Activated naive CD4-positive, alpha-beta T cell treated with anti-CD3 and anti-CD28 coated beads, Interleukin-2, amount 50 U/mL, for 72 hours (primary cell): ENCODE measurements at places on chromosomes 3 and 15. TPM values are rescaled to one million over a fixed set of nuclear protein-coding genes. Genes with fewer than 3 reads are reported as not detected.

DNA sequence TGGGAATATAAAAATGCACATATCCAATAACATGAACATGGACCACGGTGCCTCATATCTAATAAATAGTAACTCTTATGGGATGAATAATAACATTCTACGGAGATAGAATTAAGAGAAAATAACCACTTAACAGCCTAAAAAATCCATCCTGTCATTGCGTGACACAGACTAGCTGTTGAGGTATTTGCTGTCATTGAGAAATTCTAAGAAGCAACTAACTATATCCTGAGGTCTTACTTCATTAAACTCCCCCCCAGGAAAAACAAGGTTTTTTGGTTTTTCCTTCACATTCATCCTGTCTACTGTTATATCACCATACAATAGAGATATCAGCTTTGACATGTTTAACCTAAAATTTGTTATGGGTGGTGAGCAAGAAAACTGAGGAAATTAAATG is 14.3 kb downstream of the CEP152 start:
- DNase-seq: no peak

DNA sequence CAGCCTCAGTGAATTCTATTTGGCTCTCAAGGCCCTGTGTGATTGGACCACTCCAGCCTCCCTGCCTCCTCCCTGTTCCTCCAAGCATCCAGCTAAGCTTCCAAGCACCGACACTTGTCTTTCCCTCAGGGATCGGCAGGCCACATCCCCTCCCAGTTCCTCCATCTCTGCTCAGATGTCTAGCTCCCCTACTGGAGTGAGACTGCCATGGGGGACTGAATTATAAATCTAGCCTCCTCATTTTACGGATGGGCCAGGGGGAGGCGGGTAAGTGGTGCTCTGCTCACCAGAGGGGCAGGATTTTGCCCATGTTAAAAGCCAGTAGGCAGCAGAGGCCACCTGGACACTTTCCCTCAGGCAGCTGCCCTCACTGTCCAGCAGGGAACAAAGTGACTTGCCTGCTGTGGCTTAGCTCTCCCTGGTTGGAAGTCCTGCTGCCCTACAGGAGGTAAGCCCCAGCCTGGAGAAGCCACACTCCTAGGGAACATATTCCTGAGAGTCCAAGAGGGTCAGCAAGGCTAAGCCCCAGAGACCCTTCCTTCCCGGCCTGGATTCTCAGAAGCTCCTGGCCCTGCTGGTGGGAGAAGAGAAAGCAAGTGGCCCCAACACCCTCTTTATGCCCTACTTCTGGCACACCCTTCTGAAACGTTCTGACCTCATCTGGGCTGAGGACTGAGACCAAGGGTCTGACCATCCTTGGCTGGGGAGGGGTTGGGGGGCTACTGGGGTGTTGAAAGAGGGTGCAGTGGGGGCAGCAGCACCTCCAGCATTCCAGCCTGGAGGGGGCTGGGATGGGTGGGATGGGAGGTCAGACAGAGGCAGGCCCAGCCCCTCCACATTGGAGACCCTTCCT is 9.1 kb upstream of the HHATL start:
- no peak for DNase-seq

DNA sequence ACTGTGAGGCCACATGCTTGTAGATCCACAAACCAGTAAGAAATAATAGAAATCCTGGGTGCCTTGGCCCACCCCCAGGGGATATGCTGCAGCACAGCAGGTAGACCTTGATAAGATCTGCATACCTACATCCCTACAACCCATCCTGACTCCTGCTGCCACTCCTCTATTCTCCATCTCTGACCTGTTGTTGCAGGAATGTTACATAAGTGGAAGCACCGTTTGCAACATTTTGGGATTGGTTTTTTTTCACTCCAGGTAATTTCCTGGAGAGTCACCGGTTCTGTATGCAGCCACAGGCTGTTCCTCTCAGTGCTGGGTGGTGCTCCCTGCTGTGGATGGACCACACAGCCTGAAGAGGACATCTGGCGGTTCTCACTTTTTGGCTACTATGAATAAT is 16.1 kb upstream of the CSPG5 start:
- DNase-seq: no peak

The SLITRK3 gene
- not detected for total RNA-seq

The LIPH gene
- not detected for total RNA-seq

The C2CD4A gene
- 0.20 TPM for total RNA-seq

The HRG gene
- not detected for total RNA-seq
